ENCODE measurements at places on chromosomes 7 and 10.

DNA sequence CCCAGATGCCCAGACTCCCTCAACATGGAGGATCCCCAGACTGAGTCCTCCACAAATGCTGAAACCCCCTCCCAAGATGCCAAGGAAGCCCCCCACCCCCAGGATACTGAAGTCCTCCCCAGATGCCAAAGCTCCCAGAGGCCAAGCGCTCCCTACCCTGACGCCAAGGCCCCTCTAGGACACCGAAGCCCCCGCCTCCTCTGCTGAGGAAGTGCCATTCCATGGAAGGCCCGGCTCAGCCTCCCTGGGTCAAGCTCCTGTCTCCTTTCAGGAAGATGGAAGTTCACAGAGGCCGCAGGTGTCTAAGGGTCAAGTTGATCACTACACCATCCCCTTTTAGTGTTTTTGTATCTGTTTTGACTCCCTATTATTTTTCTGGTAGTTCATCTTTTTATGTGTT is 606.8 kb downstream of the DNAJB6 start:
- DNase-seq, result no peak

- DNase-seq, result no peak
These were observed 25.1 kb downstream of the POLL start for GRCh38 chr10:101563007-101563406.

- DNase-seq, result no peak
These were observed 386.9 kb downstream of the HTR7 start for GRCh38 chr10:90470966-90471365.

DNA sequence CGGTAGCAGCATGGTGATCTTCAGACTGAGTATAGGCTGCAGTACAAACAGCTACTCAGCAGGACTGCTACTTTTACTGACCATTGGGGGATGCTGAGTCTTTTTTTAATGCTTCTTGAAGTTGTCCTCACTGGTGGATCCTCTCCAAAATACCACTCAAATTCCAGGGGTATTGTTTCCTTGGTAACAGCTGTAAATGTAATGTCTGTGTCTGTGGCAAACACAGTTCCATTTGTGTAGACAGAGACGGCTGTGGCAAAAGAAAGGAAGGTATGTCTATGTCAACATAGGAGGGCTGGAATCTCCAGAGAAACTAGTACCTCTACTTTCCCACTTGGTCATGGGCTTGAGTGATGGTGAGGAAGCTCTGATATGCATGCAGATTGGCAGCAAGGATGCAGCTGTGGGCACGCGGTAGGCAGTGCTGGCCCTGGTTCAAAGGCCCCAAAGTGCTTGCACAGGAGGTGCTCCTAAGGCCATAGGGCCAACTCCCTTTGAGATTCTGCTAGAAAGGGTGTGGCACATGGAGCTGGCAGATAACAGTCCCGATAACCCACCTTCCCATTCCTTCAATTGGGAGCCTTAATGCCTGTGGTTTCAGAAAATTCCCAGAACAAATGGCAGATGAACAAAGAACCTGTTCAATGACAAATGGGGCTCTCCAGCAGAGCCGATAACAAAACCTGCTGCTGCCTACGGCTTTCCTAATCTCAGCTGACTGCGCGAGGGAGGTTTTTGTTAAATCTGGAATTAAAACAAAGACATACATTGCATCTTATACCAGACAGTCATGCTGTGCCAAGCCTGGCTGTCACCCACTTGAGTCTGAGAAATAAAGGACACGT is 43.0 kb downstream of the PKD1L1 start:
- no peak for DNase-seq

- no peak for DNase-seq
These were observed 24.3 kb upstream of the CALU start for GRCh38 chr7:128714701-128715495.

- DNase-seq, result no peak
These were observed 30.2 kb upstream of the CARD11 start for GRCh38 chr7:3073763-3074458.

GRCh38 chr10:131180740-131181415 is 130.6 kb downstream of the TCERG1L start:
- DNase-seq, result no peak

GRCh38 chr10:11921800-11922392 is 98.7 kb downstream of the PROSER2 start:
- no peak for DNase-seq

GRCh38 chr7:126702242-126703016 is 550.3 kb downstream of the GRM8 start:
- DNase-seq, result no peak

- no peak for DNase-seq
These were observed 12.9 kb upstream of the HOXA2 start for GRCh38 chr7:27115221-27116026.

- no peak for DNase-seq
These were observed 71.1 kb downstream of the FIGNL1 start for GRCh38 chr7:50379082-50379481.

GRCh38 chr7:19899529-19899928 is 126.1 kb upstream of the TMEM196 start:
- no peak for DNase-seq

- no peak for DNase-seq
These were observed 53.5 kb downstream of the RAMP3 start for GRCh38 chr7:45211066-45211465.
